Left cardiac atrium (tissue), 4 donors: ENCODE measurements at places on chromosomes 5 and 9. TPM values are rescaled to one million over a fixed set of nuclear protein-coding genes. Genes with fewer than 3 reads are reported as not detected.

EGR1 gene
- total RNA-seq, result 71.9 TPM

CBY3 gene
- total RNA-seq, result not detected

SPAAR gene
- 7.6 TPM for total RNA-seq

PLEKHG4B gene
- total RNA-seq, result 0.03 TPM

VCAN gene
- total RNA-seq, result 195 TPM

SPATA31D4 gene
- total RNA-seq, result not detected

NR5A1 gene
- not detected for total RNA-seq

INSL6 gene
- total RNA-seq, result not detected

EPB41L4B gene
- 19.4 TPM for total RNA-seq

GNA14 gene
- 5.5 TPM for total RNA-seq

EGFLAM gene
- 9.9 TPM for total RNA-seq

OR13F1 gene
- total RNA-seq, result not detected

LNPEP gene
- total RNA-seq, result 54.3 TPM

NUTM2F gene
- total RNA-seq, result not detected

TEK gene
- total RNA-seq, result 19.2 TPM

IL5 gene
- total RNA-seq, result not detected

PHF24 gene
- 0.32 TPM for total RNA-seq

MSX2 gene
- total RNA-seq, result 2.8 TPM

CORO2A gene
- total RNA-seq, result 0.60 TPM

PCDHGA1 gene
- 1.4 TPM for total RNA-seq

OTULINL gene
- total RNA-seq, result 4.9 TPM

GPR150 gene
- not detected for total RNA-seq

IFNK gene
- total RNA-seq, result not detected

RASA1 gene
- 17.6 TPM for total RNA-seq

TMEM245 gene
- 67.4 TPM for total RNA-seq

SPATA6L gene
- 0.56 TPM for total RNA-seq

SH2D3C gene
- 21.5 TPM for total RNA-seq

LHX2 gene
- total RNA-seq, result 0.38 TPM

SERINC5 gene
- total RNA-seq, result 14.9 TPM

ZBED3 gene
- total RNA-seq, result 9.7 TPM

SUSD3 gene
- total RNA-seq, result 1.6 TPM

ACTBL2 gene
- total RNA-seq, result not detected

ARSI gene
- 0.84 TPM for total RNA-seq

SEMA4D gene
- 22.4 TPM for total RNA-seq

CLIC3 gene
- total RNA-seq, result 8.5 TPM

ZBTB6 gene
- 5.4 TPM for total RNA-seq

GPBP1 gene
- total RNA-seq, result 50.5 TPM

SLC46A2 gene
- not detected for total RNA-seq

SCGB3A2 gene
- total RNA-seq, result not detected

SYNPO gene
- total RNA-seq, result 769 TPM

TNC gene
- 4.3 TPM for total RNA-seq

RASEF gene
- 0.24 TPM for total RNA-seq

SMIM33 gene
- not detected for total RNA-seq

INSL4 gene
- total RNA-seq, result not detected

C9orf50 gene
- total RNA-seq, result not detected
